Stimulated activated CD8-positive, alpha-beta memory T cell treated with anti-CD3 and anti-CD28 coated beads, Interleukin-2, amount 100 ng/mL, for 1 hour (primary cell): ENCODE measurements at places on chromosomes 7 and 10.

GRCh38 chr7:44103923-44104859 lies at the start of gene AEBP1:
TSS of gene AEBP1 (plus strand) at chr7:44104345. CDS start at chr7:44104666, 321 bp downstream.
- no peak for DNase-seq

GRCh38 chr10:11913079-11913641 lies 90.0 kb downstream of the PROSER2 start:
- no peak for DNase-seq

DNA sequence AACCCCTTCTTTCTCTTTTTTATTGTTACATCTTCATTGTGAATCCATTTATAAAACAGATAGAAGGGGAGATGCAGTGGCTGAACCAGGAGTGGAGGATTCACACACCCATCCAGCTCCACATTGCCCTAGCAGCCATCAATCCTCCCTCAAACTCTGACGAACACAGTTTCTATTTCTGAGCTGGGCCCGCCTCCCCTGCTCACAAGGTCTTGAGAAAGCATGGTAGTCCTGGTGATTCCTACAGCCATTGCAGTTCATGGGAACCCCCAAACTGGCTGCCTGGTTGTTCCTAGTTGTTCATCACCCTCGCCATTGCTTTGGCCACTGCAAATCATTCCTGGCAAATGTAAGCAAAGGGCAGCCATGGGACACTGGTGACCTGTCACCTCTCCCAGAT lies 258.5 kb upstream of the AOAH start:
- DNase-seq = no peak

GRCh38 chr10:7231509-7232414 lies 179.1 kb downstream of the SFMBT2 start:
- DNase-seq = no peak

GRCh38 chr10:78749898-78750297 lies 318.9 kb upstream of the ZMIZ1 start:
- DNase-seq = no peak

DNA sequence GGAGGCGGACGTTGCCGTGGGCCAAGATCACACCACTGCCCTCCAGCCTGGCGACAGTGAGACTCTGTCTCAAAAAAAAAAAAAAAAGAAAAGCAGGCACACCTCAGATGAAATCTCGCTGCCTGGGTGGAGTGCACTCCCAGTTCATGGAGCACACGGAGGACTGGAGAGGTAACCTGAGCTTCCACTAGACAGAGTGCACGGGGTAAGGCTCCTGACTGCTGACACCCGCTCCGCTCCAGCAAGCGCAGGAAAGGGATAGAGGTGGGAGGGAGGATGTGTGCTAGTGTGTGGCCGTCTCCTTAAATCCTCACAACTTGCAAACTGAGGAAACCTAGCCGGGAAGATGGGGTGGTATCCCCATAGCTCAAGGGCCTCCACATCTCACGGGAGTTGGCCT lies 50.8 kb downstream of the FAM53B start:
- no peak for DNase-seq

DNA sequence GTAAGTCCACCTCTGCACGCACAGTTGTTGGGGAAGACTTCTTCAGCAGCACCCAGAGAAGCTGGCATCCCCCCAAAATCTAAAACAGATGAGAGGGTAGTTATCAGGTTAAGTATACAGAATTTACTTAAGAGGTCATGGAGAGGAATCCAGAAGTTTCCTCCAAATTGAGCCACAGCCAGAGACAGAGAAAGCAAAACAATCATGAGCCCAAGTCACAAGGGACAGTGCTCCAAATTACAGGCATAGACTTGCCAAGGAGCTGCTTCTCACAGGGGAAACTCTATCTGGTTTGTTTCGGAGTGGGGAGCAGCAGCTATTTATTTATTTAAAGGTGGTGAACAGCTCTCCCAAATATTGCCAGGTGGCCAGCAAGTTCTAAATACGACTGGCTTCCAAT lies 308.4 kb downstream of the SKIDA1 start:
- DNase-seq = no peak

GRCh38 chr7:18806177-18806576 lies 310.6 kb downstream of the HDAC9 start:
- DNase-seq = no peak

GRCh38 chr10:28620251-28620650 lies 57.1 kb upstream of the BAMBI start:
- DNase-seq = no peak

DNA sequence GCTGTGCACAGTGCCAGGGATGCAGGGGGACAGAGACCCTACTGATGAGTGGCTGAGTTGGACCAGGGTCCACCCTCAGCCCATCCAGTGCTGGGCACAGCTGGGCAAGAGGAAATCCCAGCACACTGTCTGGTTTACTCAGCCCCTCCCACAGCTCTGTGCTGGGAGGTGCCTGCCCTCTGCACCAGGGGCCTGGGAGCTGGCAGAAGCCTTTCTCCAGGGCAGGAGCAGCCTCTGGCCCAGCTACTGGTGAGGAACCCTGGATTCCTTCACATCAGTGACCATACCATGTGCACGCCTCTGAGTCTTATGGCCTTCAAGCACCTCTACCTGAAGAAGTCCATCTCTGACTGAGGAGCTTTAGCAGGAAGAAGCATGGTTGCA lies 25.9 kb upstream of the C10orf71 start:
- DNase-seq = no peak

- DNase-seq = no peak
Observed at GRCh38 chr7:139574618-139575337, 51.3 kb downstream of the CLEC2L start.

GRCh38 chr7:132347123-132347522 lies 229.1 kb downstream of the PLXNA4 start:
- no peak for DNase-seq

GRCh38 chr10:58644311-58644710 lies 131.6 kb downstream of the BICC1 start:
- DNase-seq = no peak

DNA sequence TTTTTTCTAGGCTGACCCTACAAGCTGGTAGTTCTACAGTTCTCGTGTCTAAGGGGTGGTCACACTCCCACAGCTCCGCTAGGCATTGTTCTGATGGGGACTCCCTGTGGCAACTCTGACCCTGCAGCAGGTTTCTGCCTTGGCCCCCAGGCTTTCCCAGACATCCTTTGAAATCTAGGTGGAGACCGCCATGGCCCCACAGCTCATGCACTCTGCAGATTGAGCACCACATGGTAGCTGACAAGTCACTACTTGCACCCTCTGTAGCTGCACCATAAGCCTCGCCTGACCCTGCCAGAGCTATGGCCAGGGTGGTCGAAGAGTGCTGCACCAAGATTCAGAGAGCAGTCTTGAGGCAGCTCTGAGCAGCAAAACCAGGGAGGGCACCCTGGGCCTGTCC lies 275.6 kb downstream of the LHFPL3 start:
- no peak for DNase-seq

DNA sequence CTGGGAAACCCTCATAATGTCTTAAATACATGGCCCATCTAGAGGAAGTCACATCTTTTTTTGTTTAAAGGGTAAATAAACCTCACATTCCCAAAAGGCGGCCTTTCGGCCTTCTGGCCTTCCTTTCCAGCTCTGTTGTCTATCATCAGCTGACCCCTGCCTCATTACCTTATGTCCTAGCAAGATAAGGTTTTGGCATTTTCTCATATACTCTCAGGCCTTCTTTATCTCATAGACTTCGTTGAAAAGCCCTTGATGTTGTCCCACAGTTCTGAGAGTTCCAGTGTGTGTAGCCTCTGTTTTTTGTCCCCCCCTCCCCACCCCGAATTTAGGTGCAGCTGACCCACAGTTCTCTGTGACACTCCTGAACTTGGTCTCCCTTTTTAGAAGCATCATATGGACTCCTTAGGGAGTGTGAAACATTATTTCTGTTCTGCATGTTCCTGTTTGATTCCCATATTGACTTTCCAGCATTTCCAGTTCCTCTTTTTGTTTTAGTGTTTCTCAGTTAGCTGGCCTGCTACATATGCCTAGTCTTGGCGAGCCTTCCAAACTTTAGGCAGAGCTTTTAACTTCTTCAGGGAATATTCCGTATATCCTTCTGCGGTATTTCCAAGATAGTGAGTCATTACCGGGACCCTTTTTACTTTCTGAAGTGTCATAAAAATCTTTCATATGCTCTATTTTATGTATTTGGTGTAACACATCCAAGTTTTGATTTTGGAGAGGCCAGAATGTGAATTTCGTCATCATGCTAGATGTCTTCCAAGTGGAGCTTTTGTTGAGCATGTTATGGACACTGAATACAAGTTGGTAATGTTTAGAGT lies 138.5 kb downstream of the LRRC4 start:
- no peak for DNase-seq
